NCI-H2081 treated with DMSO at 0.1 percent for 48 hours (cell line): ENCODE measurements at places on chromosomes 13 and 19.

DNA sequence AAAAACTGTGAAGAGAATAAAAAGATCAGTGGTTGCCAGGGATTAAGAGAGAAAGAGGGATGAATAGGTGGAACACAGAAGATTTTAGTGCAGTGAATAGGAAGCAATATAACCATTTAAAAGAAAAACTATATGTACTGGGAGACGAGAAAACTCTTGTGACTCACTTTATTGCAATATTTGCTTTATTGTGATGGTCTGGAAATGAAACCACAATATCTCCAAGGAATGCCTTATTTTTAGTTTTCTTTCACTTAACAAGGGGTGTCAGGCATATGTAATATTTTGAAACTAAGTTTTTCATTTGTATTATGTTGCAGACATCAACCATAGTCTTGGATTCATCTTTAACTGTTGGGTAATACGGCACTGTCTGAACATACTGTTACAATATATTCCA is 1308.2 kb downstream of the PCDH9 start:
- DNase-seq = no peak

DNA sequence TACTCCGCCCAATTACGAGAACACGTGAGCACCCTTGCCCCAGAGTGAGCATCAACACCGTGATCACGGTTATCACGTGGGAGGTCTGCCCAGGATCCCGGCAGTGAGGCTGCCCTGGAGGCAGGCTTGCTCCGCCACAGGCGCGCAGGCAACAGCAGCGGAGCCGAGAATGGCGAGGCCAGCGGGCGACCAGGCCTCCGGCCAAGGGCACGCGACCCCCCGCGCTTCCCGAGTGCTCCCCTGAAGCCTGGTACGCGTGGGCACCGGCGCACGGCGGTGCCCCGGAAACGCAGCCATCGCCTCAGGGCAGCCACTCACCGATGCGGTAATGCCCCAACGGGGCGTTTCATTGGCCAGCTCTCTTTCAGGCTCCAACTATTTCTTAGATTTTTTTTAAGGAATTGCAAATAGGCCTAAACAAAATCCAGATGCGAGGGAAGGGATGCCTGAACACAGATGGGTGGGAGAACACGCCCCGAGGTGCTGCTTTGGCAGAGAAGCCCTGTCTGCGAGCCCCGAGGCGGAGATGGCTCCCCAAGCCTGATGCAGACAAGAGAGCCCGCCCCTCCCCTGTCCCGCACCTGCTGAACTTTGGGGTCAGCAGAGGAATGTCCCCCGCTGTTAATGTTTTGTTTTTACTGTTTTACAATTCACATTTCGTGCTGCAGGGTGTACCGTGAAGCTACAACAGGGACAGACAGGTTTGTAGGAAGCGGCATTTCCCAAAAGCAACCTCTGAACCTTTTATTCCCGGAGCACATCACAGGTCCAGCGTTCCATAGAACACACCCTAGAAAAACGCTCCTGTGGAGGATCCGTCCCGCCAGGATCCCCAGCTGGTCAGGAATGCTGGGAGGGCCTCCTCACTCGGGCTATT is 132.7 kb downstream of the ZDHHC20 start:
- DNase-seq = no peak

DNA sequence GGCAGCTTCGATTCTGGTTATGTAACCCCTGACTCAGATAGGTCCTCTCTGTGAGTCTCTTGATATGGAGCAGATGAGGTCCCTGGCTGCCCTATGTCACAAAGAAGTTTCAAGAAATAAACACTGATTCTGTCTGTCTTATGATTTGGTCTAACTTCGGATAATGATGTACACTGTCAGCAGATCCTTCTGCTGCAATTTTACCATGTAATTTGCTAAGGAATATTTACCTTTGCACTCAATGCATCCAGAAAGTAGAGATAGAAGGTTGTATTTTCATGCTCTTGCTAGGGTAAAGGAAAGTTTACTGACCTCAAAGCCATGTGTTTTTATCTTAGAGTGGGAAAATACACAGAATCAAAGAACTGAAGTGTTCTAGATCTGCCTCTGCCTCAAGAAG is 98.2 kb downstream of the KLF5 start:
- DNase-seq = no peak

GRCh38 chr13:37868691-37869505 is 674 bp downstream of the TRPC4 start:
- DNase-seq = no peak

DNA sequence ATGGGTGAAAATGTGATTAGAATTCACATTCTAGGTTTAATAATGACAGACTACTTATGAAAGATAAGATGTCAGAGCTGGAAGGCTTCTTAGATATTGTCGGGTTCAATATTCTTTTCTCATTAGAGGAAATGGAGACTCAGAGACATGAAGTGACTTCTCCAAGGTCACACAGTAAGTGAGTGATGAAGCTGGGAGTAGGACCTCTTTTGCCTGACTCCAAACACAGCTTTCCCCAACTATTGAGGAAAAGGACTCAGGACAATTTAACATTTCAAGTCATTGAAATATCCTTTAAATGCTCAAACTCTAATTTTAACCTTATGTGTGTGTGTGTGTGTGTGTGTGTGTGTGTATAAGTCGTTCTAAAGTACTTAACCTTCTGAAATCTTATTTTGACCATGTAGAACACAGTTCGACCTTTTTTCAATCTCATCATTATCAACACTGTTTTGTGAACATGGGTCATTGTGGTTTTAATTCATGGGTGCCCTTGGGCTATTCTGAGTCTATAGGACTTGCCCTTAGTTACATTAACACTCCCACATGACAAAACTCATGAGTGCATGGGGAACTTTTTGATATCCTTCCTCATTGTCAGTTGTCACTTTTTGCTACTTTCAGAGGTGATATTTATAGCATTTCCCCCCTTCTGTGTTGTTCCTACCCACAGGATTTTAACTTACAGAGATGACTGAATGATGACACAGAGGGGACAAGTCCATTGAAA is 53.0 kb downstream of the LRCH1 start:
- DNase-seq = no peak

GRCh38 chr13:59086147-59086546 is 1077.6 kb downstream of the DIAPH3 start:
- no peak for DNase-seq

GRCh38 chr19:1471515-1472160 is 7.4 kb downstream of the C19orf25 start:
- DNase-seq = no peak

- no peak for DNase-seq
Measured at GRCh38 chr19:13160557-13160956, 10.3 kb downstream of the IER2 start.

DNA sequence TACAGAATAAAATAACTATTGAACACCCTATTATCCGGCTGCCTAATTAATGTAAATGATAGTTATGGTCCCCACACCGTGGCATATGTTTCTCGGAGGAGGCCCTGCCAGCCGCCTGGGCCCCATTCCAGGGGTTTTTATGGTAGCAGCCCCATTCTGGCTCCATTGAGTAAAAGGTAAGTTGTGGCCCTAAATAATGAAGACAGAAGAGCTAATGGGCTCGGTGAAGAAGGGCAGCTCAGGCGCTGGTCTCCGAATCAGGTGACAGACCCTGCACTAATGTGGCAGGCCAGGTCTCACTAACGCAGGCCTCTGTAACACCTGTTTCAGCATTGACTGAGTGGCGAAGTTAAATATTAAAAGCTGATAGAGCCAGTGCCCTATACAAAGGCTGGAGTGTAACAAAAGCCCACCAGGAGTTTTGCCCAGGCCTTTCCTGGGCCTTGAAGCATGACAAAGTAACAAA is 19.1 kb downstream of the POP4 start:
- DNase-seq = no peak

DNA sequence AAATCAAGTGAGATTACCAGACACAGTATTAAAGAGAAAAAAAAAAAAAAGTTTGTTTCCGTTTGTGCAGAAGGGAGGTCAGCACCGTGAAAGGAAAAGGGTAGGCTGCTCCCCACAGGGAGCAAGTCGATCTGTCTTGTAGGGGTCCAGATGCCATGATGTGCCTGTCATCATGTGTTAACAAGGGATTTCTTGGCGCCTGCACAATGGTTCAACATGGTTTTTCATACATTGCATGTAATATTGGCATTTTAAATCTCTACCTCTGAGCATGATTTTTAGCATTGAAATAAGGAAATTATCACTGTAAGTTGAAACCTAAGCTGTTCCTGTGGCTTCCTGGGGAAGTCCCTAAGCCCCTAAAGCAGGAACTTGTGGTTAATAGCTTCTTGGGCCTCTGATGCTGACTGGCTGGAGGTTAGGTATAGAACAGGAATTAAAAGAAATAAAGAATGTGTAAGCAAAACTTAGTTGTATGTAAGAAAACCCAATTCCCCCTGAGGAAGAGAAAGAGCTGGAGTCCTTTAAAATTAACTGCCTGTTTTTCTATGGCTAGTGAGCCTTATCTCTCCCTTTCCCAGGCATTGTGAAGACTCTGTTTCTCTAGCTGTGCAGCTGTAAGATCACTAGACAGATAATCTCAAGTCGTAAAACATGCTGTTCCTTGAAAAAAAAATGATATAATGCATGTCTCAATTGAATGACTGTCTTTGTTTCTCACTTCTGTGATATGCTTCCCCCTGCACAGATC is 7.4 kb upstream of the FCGBP start:
- no peak for DNase-seq
